ENCODE measurements at places on chromosomes 4 and X.

DNA sequence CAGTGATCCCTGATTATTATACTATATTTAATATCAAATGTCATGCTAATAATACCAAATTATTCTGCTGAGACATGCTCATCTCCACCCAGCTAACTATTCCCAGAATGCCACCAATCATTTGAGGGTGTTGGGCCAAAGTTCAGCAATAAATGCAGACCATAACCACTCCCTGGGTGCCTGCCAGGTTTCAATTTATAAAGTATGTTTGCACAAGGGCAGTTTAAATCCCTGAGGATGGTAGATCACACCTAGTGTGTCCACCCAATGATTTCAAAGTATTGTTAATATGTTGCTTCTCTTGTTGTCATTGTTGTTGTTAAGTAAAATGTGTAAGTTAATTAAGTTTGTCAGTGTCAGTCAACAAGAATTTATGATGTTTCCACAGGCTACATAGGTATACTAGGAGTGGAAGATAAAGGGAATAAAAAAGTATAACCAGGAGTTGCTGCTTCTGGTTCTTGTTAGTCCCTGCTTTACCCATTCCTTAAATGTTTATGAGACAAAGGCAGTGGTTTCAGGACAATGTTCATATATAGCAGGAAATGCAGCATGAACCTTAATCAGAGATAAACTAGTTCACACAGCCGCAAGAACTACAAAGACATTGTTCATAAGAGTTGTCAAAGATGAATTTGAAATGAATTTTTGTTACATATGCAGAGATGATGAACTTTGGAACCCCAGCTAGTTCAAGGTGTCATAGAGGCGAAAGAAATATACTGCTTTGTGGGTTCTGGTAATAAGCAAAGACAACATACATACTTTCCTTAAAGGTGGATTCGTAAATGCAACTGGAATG, 25.5 kb downstream of the HPGD start:
- DNase-seq = no peak

GRCh38 chr4:91322961-91323360, 980.8 kb upstream of the GRID2 start:
- DNase-seq = no peak

- DNase-seq = no peak
Measured at GRCh38 chr4:24876431-24876830, 36.4 kb downstream of the CCDC149 start.

DNA sequence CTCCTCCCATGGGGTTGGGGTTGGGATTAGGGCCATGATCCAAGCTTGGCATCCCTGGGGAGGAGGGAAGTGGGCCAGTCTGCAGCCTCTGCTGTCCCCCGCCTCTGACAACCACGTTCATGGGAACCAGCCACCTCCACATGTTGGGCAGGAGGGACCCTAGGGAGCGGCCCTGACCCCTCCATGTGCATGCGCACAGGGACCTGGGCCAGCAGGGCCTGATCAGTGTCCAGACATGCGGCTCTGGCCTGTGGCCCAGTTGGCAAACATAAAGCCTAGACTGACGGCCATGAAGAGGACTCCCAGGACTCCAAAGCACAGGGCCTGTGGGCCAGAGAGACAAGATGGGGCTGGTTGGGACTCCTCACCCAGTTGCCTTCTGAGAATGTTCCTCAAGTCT, 11.3 kb downstream of the SLC38A5 start:
- DNase-seq = no peak

DNA sequence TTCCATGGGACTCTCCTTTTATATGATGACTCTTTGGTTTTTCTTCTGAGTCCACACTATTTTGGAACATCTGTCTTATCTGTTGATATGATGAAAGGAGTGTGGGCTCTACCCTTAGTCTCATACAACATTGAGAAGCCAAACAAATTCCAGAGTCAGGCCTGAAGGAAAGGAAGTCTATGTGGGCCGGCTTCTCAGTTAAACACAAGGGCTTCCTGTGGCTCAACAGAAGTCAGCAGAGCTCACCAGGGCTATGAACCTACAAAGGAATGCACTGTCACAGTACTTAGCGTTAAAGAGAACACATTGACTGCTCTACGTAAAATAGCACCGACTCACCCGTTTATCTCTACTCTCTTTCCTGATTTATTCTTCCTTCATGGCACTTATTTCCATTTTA, 641.0 kb upstream of the FRG1 start:
- DNase-seq = no peak

GRCh38 chrX:18883234-18883960, 100.5 kb downstream of the PHKA2 start:
- no peak for DNase-seq

DNA sequence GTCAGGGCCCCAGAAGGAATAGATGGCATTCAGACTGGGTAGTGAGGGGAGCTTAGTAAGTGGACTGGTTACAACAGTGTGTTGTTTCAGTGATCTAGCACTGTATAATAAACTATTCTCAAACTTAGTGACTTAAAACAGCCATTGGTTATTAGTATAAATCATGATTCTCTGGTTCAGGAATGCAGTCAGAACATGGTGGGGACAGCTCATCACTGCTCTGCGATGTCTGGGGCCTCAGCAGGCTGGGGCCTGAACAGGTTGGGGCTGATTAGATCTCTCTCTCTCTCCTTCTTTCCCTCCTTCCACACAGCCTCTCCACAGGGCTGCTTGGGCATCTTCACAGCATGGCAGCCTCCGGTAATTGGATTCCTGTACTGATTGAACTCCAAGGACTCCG, 160.4 kb downstream of the GATB start:
- DNase-seq = no peak

- no peak for DNase-seq
Measured at GRCh38 chrX:16185725-16186136, 18.4 kb downstream of the MAGEB17 start.

DNA sequence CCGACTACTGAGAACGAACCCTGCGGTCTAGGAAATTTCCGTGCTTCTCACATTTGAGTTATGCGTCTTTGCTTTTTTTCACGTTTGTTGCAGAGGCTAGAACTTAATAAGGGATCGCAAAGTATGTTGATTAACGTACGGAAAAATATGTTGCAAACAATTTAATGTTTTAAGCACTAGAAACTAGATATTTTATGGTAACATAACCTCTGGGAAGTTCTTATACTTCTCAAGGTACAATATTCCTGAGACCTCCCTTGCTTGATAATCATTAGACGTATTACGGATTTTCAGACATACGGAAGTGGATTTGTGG, 639 bp upstream of the PRDM5 start:
- no peak for DNase-seq

DNA sequence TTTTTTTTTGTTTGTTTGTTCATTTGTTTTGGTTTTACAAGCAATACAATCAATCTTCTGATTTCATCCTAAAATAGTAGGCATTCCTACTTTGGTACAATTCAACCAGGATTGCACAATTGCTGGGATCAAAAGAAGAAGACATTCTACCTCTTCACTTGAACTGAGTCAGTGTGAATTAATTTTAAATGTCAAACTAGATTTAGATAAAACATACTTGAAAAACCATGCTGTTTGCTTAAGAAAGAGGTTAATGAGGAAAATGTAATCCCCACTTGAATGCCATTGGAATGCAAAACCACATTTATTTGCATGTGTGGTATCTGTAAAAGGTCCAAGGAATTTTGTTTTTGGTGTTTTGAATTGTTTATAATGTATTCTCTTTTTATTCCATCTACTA, 40.5 kb downstream of the HAND2 start:
- peak; percentile 36 for DNase-seq

DNA sequence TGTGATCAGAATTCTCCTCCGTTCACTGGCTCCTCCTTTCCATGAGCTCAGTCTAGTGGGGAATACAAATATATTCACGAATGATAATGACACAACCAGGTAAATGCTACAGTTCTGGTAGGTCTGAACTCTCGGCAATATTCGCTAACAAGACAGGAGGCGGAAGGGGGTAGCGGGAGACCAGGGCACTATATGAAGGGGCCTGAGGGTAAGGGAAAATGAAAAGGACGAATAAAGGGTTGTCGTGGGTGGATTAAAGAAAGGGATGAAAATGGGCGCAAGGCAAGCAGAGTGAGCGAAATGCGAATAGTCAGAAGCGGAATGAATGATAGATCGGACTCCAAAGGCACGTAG, 743 bp downstream of the NKAP start:
- DNase-seq = peak; percentile 4

DNA sequence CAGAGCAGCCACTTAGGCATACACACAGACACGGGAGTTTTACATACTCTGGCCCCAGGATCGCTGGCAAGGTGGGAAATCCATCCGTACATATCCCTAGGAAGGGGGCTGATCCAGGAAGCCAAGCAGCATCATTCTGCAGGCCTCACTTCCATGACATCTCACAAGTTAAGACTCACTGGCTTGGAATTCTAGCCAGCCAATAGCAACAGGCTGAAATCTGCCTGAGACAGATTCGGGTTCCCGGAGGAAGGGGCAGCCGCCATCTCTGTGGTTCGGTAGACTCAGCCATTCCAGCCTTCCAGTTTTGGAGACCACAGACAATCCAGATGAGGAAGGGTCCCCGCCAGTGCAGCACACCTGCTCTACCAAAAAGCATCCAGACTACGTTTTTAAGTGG, 31.3 kb downstream of the SOWAHB start:
- no peak for DNase-seq

- DNase-seq = no peak
Measured at GRCh38 chr4:184234155-184234554, 16.5 kb upstream of the ENPP6 start.

DNA sequence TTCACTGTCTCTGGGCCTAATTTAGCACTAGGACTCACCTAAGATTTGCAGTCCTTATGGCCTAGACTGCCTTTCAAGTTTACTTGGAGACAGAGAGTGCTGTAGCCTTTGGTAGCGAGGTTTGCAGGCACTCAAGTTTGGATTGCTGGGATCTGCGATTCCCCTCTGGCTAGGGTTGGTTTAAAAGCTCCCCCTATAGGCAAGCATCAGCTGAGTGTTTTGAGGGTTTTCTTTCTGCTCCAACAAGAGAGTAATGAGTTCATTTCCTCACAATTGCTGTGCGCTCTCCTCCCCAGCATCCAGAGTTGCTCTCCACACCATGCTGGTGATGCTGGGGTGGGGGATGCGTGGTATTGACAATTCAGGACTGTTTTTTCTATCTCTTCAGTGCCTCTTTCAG, 206.9 kb downstream of the GLUD2 start:
- DNase-seq = no peak

DNA sequence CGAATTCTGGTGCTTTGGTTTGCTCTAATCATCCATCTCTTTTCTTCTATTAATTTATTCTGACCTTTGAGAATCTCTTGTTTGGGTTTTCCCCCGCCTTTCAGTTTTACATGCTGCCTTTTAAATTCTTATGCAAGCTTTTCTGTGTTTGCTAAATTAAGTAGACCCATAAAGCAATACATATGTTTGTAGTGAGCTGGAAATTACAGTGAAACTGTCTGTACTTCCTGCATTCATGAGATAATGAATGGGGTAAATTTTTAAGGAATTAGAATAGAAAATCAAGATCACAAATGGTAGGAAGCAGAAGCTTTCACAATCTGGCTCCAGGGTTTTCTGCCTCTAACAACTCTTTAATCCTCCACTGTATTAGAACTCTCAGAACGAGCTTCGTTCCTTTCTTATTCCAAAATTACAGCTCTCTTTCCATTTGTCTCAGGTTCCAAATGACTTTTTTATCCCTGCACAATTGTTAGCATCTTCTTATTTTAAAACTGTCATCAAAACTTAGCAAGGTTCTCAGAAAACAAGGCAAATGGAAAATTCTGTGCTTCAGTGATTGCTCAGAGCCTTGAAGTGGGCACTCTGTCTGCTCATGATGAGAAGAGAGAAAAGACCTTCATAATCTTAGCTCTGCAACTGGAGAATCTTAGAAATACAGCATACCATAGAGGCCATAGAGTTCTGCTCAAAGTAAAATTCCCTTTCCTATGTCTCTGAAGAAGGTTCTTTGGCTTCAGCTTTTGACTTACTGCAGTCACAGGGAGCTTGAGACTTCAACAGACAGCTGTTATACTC, 108.2 kb downstream of the EGF start:
- DNase-seq = no peak

GRCh38 chr4:24774452-24774851, 20.9 kb upstream of the SOD3 start:
- DNase-seq = no peak

- no peak for DNase-seq
Measured at GRCh38 chr4:38036548-38036947, 76.3 kb downstream of the PTTG2 start.

GRCh38 chr4:39525822-39526690, 1.2 kb downstream of the UGDH start:
- peak; percentile 16 for DNase-seq

GRCh38 chr4:35684755-35685154, 559.6 kb downstream of the ARAP2 start:
- DNase-seq = no peak

DNA sequence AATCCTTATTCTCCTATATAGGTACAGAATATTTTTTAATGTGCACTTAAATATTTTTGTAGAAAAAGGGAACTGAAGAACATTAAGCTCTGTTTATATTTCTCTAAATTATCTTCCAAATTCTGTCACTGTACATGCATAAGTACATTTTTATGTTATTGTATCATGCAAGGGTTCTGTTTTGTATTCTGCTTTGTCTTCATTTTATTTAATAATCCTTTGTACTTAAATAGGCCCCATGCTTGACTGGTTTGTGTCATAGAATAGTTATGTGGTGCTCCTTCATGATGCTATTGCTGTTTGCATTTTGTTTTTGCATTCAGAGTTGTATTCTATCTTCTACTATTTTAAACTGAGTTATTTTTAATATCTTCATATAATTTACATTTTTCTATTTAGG, 111.9 kb upstream of the EDNRA start:
- DNase-seq = no peak

- DNase-seq = no peak
Measured at GRCh38 chr4:3522326-3522640, 9.9 kb downstream of the LRPAP1 start.

GRCh38 chr4:10048941-10049697, 27.8 kb upstream of the SLC2A9 start:
- DNase-seq = no peak

GRCh38 chrX:136220540-136220939, 30.7 kb downstream of the MAP7D3 start:
- no peak for DNase-seq

DNA sequence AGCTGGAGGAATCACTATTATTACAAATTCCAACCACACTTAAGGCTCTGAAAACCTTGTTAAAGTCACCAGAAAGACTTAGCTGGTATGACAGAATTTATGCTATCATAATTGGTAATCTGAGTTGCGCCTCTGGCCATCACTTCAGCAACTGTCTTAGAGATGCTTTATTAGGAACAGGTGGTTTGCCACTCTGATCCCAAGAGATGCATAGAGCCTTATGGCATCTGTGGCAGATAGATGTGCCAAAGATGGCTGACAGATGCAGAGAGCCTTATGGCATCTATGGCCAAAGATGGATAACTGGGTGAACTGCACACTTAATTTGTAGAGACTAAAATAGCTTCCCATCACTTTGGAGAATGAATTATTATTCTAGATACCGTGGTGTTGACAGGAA, 32.3 kb upstream of the PLAC8 start:
- no peak for DNase-seq

GRCh38 chr4:4499438-4500123, 42.3 kb downstream of the STX18 start:
- no peak for DNase-seq

- DNase-seq = no peak
Measured at GRCh38 chrX:65644621-65645289, 22.7 kb upstream of the MSN start.

- no peak for DNase-seq
Measured at GRCh38 chr4:101191302-101192098, 155.8 kb downstream of the PPP3CA start.
